ENCODE measurements at places on chromosomes 5 and 9. TPM values are rescaled to one million over a fixed set of nuclear protein-coding genes. Genes with fewer than 3 reads are reported as not detected.

The ANKRD31 gene
- total RNA-seq, result 0.02 TPM

DNA sequence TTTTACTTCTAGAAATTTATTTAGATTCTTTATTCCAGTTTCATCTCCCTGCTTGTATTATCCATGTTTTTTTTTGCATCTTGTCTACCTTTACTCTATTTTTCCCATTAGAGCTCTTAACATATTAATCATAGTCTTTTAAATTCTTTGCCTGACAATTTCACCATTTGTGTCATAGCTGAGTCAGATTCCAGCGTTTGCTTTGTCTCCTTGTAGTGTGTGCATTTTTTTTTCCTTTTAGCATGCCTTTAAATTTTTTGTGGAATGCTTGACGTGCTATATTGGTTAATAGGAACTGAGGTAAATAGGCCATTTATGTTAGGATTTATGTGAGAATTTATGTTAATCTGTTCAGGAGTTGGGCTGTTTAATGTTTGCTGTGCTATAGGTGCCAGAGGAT, 41.8 kb upstream of the NFIL3 start:
- DNase-seq, result peak; percentile 63

DNA sequence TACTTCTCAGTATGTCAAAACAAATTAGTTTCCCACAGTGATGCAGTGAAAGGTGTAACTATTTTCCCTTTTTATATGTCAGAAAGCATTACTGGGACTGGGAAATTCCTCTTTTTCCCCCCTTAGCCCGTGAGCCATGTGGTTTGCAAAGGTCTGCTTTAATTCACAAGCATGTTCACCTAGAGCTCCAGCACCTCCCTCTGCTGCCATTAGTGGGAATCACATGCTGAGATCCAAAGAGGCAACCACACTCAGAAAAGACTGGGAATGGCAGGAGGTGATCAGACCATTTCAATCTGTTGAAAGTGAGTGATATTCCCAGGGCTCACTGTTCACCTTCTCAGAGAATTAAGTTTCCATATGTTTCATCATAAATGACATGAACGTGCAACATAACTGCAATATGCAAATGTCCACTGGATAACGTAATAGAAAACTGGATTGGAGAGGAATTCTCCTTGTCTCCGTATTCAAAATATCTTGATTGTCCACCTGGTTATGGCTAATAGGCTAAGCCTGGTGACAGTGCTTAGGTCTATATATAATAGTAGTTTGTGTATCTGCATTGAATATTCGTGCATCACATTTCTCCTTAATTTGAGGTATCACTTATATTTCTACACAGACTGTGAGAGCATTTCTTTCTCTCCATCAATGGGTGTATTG, 703.5 kb upstream of the WWC1 start:
- peak; percentile 51 for DNase-seq

- DNase-seq, result no peak
Measured at GRCh38 chr5:113197456-113198200, 221.0 kb downstream of the DCP2 start.

The SLC12A7 gene
- 14.2 TPM for total RNA-seq

DNA sequence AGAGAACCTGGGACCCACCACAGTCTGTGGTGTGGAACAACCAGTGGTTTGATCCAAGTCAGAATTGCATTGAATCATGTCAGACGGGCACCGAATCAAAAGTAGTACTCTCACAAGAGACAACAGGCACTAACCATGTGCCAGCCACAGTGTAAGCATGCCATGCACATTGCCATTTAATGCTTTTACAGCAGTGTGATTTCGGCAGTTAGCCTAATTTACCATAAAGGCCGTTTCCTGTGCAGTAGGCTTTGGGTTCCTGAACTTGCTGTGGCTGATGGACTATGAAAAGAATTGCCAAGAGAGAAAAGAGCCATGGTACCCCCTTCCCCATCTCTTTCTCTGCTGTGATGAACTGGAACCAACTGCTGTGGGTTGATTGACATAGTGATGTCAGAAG, 540.6 kb downstream of the EBF1 start:
- no peak for DNase-seq

The EGFL7 gene
- 18.0 TPM for total RNA-seq

DNA sequence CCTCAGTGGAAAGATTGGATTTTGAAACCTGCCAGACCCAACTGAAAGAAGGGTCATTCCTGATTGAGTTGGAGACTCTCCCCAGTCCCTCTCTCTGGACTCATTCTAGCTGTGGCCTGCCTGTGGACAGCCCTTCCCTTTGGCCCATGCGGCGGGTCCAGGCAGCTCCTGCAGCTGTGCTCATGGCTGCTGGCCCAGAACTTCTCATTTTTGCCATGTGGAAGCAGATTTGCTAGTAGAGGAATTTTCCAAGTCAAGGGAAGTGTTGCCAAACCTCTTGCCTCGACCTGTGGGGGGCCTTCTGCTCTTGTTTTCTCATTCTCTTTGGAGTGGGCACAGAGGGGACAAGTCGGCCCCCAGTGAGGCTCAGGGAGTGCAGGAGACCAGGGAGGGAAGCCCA, 89.2 kb downstream of the ANKRD33B start:
- no peak for DNase-seq

GRCh38 chr5:72152545-72152944, 45.3 kb downstream of the MAP1B start:
- DNase-seq, result peak; percentile 86

- DNase-seq, result peak; percentile 51
Measured at GRCh38 chr5:122756264-122756911, 18.5 kb upstream of the SNX2 start.

GRCh38 chr5:38022631-38023030, 182.8 kb upstream of the GDNF start:
- no peak for DNase-seq

GRCh38 chr5:138985256-138985655, 110.1 kb upstream of the LRRTM2 start:
- DNase-seq, result peak; percentile 82

GRCh38 chr5:91369480-91369879, 13.6 kb downstream of the ARRDC3 start:
- no peak for DNase-seq

- DNase-seq, result no peak
Measured at GRCh38 chr5:1663186-1663585, 136.5 kb downstream of the MRPL36 start.

The PCDHA9 gene
- not detected for total RNA-seq

The SLC34A1 gene
- total RNA-seq, result 0.02 TPM

The OR1J2 gene
- not detected for total RNA-seq

DNA sequence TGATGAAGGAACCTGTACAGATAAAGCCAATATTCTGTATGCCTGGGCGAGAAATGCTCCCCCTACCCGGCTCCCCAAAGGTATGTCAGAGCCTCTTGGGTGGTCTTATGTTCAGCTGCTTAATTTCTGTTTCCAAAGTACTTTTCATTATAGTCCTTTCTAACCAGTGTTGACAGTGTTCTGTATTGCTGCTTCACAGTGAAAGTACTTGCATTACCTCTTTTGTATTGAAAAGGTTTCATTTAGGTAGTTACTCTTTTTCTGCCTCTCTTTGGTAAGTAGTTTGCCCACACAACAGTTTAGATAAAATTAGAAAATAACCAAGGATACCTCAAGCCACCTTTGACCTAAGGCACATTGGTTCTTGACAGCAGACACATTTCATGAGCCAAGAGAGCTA, 169.9 kb downstream of the PAM start:
- DNase-seq, result no peak

The RNF38 gene
- 27.3 TPM for total RNA-seq

GRCh38 chr5:173581408-173582215, 34.8 kb downstream of the BOD1 start:
- no peak for DNase-seq

The MYOT gene
- total RNA-seq, result not detected

DNA sequence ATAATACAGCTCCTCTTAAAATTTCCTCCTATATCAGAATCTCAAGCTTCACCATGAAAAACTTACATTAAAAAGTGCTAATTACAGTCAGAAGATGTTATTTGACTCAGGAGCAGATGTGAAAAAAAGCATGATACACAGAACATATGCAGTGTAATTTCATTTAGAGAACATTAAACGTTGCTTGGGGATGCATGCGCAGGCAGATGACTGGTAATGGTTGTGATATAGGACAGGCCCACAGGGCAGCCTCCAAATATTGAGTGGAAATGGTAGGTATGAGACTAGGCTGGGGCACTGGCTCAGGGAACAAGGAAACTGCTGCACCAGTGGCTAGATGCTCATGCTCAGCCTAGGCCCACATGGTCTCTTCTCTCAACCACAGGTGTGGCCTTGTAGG, 69.7 kb downstream of the IARS1 start:
- DNase-seq, result no peak

DNA sequence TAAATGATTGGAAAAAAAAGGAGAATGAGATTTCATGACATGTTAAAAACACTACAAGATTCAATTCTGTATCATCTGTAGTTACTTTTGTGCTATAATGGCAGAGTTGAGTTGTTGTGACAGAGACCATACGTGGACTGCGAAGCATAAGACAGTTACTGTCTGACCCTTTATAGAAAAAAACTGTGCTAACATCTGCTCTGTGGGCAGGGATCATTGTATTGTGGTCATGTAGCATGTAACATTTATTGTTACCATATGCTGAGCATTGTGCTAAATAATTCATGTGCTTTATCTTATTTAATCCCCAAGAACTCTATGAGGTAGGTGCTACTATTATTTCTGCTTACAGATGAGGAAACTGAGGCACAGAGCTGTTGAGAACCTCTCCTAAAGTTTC, 147.3 kb upstream of the HMHB1 start:
- DNase-seq, result no peak

DNA sequence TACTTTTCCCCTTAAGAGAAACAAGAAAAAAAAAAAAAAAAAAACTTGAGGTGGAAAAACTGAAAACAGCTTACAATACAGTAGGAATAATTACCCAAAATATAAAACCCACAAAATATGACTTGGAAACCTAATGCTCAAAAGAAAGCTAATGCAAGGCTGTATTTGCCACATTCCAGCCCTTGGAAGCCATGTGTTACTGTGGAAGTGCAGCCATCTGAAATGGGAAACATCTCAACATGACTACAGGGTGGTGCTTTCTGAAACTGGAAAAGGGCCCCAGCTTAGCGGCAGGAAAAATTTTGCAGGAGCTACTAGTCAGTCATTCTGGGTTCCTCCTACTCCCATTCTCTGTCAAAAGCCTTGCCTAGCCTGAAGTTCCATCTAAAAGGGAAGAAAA, 20.4 kb downstream of the CDK5RAP2 start:
- no peak for DNase-seq

The PCDHGA12 gene
- 0.39 TPM for total RNA-seq

GRCh38 chr9:75504721-75505120, 385.8 kb upstream of the PCSK5 start:
- DNase-seq, result no peak

DNA sequence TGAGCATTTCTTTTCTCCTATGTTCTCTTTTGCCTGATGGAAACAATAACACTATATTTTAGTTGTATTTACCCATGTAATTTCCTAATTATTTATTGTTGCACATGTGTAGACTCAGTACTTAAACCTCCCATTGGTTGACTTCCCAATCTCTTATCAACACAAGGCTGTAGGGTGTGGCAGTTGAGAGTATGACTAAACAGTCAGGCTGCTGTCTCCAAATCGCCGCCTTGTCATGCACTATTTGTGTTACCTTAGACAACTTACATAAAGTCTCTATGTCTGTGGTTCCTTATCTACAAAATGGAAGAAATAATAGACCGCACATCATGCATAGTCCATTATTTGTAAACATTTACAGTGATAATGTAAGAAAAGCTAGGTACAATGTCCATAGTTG, 68.9 kb upstream of the EFNA5 start:
- peak; percentile 4 for DNase-seq

DNA sequence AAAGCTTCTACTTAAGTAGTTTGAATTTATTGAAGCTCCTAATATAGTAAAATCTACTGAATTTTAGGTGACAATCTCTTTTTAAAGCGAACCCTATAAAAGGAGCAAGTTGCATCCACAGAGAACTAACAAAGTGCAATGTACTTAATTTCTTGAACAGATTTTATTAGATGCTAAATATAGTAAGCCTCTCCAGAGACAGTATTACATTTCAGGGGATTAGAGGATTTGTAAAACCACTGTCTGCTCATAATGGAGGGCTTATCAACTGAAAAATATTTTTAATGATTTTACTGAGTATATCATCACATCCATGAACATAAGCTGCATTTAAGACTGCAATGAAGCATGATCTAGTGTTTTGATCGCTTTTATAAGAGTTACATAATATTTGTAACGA, 230.0 kb upstream of the EFNA5 start:
- DNase-seq, result no peak

DNA sequence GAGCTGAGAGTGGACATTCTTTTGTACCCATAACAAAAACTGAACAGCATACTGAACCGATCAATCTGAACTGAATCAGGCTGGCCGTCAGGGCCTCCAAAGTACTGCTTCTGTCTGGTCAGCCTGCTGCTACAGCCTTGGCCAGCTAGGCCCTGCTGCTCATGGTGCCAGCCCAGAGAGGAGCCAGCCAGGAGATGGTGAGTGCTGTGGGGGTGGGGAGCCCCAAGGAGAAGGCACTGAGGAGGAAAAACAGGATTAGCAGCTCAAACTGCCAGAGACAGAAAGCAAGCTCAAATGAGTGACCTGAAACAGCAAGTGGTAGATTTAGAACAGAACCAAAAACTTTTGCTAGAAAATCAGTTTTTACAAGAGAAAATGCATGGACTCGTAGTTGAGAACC, 23.9 kb downstream of the SRP19 start:
- no peak for DNase-seq

GRCh38 chr5:79686799-79687198, 2.8 kb upstream of the CMYA5 start:
- DNase-seq, result no peak

GRCh38 chr9:131236761-131237160, 39.5 kb downstream of the FAM78A start:
- DNase-seq, result no peak

DNA sequence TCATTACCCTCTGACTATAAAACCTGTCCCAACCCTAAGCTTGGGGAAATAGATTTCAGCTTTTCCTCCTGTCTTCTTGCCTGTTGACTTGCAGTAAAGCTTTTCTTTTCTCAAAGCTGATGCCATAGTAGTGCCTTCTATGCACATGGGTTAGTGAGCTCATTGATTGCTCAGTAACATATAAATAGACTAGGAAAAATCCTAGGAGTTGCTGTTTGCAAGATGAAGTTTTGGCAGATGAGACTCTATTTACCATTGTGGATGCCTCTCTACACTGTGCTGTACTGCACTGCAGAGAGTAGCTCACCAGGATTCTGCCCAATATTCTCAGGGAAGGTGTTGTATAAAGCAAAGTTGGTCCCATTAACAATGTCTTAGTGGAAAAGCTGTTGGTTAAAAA, 262.7 kb upstream of the CD180 start:
- DNase-seq, result no peak

DNA sequence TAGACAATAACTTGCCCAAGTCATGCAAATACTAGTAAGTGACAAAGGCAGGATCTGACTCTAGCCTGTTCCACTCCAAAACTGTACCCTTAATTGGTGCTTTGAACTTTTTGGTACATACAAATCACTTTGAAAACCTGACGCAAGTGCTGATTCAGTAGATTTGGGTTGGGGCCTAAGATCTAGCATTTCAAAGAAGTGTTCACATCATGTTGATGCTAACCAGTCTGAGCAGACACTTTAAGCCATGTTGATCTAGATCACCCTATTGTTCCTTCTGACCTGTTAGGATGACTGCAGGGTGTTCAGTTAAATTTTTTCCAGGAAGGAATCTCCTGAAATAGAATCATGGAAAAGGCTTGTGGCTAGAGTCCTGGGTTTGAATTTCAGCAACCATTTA, 57.7 kb upstream of the CPEB4 start:
- DNase-seq, result no peak

- peak; percentile 53 for DNase-seq
Measured at GRCh38 chr9:1231998-1232919, 182.1 kb downstream of the DMRT2 start.

The GRIA1 gene
- total RNA-seq, result 1.2 TPM

GRCh38 chr5:2158767-2159166, 276.0 kb upstream of the IRX4 start:
- no peak for DNase-seq

All from M059J (cell line).